ENCODE measurements at places on chromosomes 1 and 21.

DNA sequence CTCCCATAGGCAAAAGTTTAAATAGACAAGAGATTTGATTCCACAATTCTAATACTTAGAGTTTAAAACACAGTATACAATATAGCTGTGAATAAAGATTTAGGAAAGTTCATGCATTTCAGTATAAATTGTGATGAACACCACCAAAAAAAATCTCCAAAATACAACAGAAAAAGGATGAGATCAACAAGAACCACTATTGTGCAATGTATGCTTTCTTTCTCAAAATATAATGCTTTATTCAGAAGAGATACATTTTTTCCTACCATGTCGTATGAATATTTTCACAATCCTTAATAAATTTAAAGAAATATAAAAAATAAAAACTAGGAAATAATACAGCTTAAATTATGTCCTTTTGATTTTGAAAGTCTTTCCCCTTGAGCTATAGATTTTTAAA, 1309.2 kb downstream of the MRPL39 start:
- DNase-seq = no peak

GRCh38 chr1:177799746-177800145, 170.1 kb downstream of the SEC16B start:
- no peak for DNase-seq

DNA sequence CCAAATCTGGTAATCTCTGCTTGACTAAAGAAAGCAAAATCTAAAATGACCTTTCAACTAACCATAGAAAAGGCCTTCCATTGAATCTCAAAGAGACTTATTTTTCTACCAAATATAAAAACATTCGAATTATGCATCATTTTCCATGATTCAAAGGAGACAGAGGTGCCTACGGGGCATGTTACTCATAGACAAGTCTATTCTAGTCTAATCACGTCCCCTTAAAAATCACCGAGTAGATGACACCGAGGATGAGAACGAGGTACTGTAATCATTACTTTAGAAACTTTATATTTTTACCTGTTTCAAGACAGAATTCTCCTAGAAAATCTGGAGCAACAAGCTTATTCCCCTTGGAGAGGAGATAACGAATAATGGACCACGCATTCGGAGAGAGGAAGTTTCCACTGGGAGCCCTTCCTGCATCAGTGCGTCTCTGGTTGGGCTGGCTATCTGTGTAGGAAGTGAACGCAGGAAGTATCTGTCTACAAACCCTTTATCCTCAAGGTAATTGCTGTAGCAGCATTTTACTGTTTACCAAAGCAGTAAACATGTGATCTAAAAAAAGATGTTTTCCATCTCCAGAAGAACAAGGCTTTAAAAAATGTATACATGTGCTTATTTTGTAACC, 9.5 kb downstream of the ERG start:
- DNase-seq = no peak

GRCh38 chr21:26916799-26917198, 50.1 kb downstream of the ADAMTS5 start:
- no peak for DNase-seq

GRCh38 chr1:41420860-41421259, 59.6 kb downstream of the FOXO6 start:
- no peak for DNase-seq

- DNase-seq = no peak
These were observed 335.5 kb downstream of the COL11A1 start for GRCh38 chr1:102772831-102773230.

DNA sequence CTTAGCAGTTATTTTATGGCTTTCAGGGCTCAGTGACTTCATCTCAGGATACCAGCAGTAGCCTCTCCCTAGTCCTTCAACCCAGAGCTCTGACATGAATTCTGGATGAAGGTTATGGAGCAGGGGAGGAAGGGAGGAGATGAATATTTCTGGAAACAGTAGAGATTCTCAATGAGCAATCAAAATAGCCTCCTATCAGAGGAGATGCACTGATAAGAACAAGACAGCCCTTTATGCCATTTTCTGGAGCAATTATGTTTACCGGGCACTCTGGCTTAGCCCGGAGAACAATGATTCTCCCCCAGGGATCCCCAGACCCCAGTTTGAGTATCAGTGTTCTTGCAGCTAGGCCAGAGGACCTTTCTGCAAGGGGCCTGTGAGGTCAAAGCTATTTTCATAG, 37.9 kb upstream of the EDARADD start:
- DNase-seq = no peak

GRCh38 chr21:25987531-25987930, 183.0 kb downstream of the APP start:
- no peak for DNase-seq

GRCh38 chr1:186179231-186179630, 195.8 kb downstream of the TPR start:
- DNase-seq = no peak

- DNase-seq = no peak
These were observed 99.1 kb downstream of the NIBAN1 start for GRCh38 chr1:184875218-184875617.

Data from bone marrow (tissue), 2 donors.